CD4-positive, alpha-beta memory T cell (primary cell): ENCODE measurements at places on chromosomes 5 and 9. TPM values are rescaled to one million over a fixed set of nuclear protein-coding genes. Genes with fewer than 3 reads are reported as not detected.

DNA sequence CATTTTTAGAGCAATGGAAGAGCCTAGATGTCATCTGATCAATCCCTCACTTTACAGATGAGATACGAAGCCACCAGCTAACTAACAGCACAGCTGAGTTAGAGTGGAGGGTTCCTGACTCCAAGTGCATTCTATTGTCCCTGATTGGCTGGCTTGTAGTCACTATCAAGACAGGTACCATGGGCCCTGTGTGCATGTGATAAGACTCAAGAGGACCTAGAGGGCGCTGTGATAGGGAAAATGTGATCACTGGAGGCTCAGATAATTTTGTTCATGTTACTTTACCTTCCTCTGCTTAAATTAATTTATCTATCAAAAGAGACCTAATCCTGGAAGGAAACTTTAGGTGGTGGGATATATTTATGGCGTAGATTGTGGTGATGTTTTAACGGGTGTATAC is 19.5 kb upstream of the SNAPC3 start:
- no peaks in the 10 kb centered on the region for H3K4me1 ChIP-seq
- H3K4me3 ChIP-seq, result no peak overlapping the region
- no peaks in the 10 kb centered on the region for H3K36me3 ChIP-seq
- DNase-seq, result no peak
- no peak overlapping the region for H3K27ac ChIP-seq

GRCh38 chr5:132388244-132389050 is 18.9 kb downstream of the SLC22A5 start:
- H3K36me3 ChIP-seq, result no peaks in the 10 kb centered on the region
- no peaks in the 10 kb centered on the region for H3K27me3 ChIP-seq
- no peak overlapping the region for H3K4me3 ChIP-seq
- H3K27ac ChIP-seq, result no peak overlapping the region
- no peak for DNase-seq

DNA sequence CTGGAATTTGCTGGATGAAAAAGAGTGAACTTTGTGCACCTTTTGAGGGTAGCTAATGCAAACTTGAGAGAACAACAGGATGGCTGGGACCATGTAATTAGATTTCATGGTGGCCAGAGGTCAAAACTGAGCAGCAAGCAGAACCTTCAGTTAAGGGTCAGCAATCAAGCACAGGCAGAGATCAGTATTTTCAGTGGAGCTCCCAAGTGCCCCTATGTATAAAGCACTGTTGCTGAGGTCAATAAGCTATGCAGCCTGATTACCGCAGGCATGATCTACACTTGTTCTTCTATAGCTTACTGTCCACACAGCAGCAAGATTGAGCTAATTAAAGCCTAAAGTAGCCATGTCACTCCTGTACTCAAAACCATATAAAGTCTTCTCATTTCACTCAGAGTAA is 62.1 kb upstream of the TMC1 start:
- H3K4me1 ChIP-seq, result peaks cover 17% of the 10 kb centered on the region
- H3K27ac ChIP-seq, result no peak overlapping the region
- no peaks in the 10 kb centered on the region for H3K27me3 ChIP-seq
- no peaks in the 10 kb centered on the region for H3K36me3 ChIP-seq
- H3K4me3 ChIP-seq, result no peak overlapping the region

Gene SLC6A18
- total RNA-seq, result not detected

GRCh38 chr9:107816561-107817021 is 327.0 kb upstream of the KLF4 start:
- H3K4me1 ChIP-seq, result no peaks in the 10 kb centered on the region
- H3K4me3 ChIP-seq, result no peak overlapping the region
- no peaks in the 10 kb centered on the region for H3K27me3 ChIP-seq
- no peak for DNase-seq
- no peak overlapping the region for H3K27ac ChIP-seq

DNA sequence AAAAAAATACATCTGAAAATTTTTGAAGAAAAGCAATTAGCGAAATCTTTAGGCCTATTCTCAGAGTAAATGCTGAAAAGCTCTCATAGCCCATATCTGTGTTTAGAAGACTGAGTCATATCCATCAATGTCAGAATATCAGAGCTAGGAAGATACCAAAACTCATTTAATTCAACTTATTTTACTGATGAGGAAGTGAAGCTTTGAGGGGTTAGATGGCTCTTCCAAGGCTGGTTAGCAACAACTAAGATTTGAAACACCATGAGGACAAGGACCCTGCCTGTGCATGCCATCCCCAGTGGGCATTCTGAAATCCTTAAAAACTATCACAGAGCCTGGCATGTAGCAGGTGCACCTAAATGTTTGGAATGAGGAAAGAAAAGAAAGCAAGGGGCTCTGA is 2.5 kb downstream of the FREM1 start:
- no peak overlapping the region for H3K27ac ChIP-seq
- no peaks in the 10 kb centered on the region for H3K4me1 ChIP-seq
- no peaks in the 10 kb centered on the region for H3K36me3 ChIP-seq
- H3K4me3 ChIP-seq, result no peak overlapping the region
